Activated gamma-delta T cell treated with Interleukin-2 at 50 U/mL for 16 hours (primary cell): ENCODE measurements at places on chromosomes 6 and 20.

GRCh38 chr6:33578588-33579011 is 1.5 kb downstream of the BAK1 start:
- DNase-seq: peak; percentile 23

- no peak for DNase-seq
Measured at GRCh38 chr6:115899730-115900282, 160.9 kb downstream of the FRK start.

- no peak for DNase-seq
Measured at GRCh38 chr20:40314278-40314677, 374.8 kb downstream of the MAFB start.

DNA sequence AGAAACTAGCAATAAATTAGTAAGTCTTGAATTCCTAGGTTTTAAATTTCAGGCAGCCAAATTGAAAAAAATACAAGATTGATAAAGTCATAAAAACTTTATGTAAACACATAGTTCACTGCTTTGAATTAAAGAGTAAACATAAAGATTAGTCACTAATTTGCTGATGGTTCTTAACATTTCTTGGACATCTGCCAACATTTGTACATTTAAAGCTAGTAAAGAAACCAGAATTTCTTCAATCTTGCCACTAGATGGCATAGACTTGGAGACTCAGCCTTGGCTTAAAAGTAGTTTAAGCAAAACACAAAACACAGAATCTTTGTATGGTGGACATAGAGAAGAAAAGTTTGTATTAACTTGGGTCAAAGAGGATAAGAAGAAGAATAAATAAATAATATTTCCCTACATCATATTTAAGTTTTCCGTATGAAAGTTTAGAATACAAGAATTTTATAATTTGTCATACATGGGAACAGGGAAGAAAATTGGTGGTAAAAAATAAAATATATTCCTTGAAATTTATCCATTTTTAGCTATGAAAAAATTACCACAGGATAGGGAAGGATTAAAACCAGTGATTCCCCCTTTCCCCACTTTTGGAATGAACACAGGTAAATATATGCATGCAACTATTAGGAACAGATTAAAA is 41.7 kb upstream of the FAM135A start:
- no peak for DNase-seq
